Muscle of leg (tissue), 16 donors: ENCODE measurements at places on chromosomes 16 and 17. TPM values are rescaled to one million over a fixed set of nuclear protein-coding genes. Genes with fewer than 3 reads are reported as not detected.

SF3B3 gene
- 131 TPM for total RNA-seq

CTDNEP1 gene
- 43.4 TPM for total RNA-seq

DHRS7C gene
- total RNA-seq = 143 TPM

RAB40B gene
- total RNA-seq = 28.2 TPM

MYCBPAP gene
- 0.66 TPM for total RNA-seq

TMEM100 gene
- total RNA-seq = 9.2 TPM

IL32 gene
- 50.2 TPM for total RNA-seq

FBXL16 gene
- total RNA-seq = not detected

MEFV gene
- total RNA-seq = 0.27 TPM

APOH gene
- total RNA-seq = 0.31 TPM

CSHL1 gene
- total RNA-seq = 0.27 TPM

SMARCD2 gene
- 39.1 TPM for total RNA-seq

SPN gene
- 0.31 TPM for total RNA-seq

CNGB1 gene
- total RNA-seq = 0.04 TPM

FGF11 gene
- total RNA-seq = 1.6 TPM

TP53TG3C gene
- not detected for total RNA-seq

PLLP gene
- total RNA-seq = 0.40 TPM

SCARF1 gene
- 7.6 TPM for total RNA-seq

TBC1D3B gene
- total RNA-seq = 4.4 TPM

CLEC19A gene
- not detected for total RNA-seq

CTRB1 gene
- 0.75 TPM for total RNA-seq

MCRIP1 gene
- 113 TPM for total RNA-seq

ITGAX gene
- 0.35 TPM for total RNA-seq

PRKCB gene
- 1.4 TPM for total RNA-seq
